ENCODE measurements at places on chromosomes 6 and 20.

GRCh38 chr6:137950581-137950980, 83.5 kb downstream of the TNFAIP3 start:
- no peak for DNase-seq

- DNase-seq: no peak
Observed at GRCh38 chr6:69696273-69696672, 100.5 kb downstream of the LMBRD1 start.

DNA sequence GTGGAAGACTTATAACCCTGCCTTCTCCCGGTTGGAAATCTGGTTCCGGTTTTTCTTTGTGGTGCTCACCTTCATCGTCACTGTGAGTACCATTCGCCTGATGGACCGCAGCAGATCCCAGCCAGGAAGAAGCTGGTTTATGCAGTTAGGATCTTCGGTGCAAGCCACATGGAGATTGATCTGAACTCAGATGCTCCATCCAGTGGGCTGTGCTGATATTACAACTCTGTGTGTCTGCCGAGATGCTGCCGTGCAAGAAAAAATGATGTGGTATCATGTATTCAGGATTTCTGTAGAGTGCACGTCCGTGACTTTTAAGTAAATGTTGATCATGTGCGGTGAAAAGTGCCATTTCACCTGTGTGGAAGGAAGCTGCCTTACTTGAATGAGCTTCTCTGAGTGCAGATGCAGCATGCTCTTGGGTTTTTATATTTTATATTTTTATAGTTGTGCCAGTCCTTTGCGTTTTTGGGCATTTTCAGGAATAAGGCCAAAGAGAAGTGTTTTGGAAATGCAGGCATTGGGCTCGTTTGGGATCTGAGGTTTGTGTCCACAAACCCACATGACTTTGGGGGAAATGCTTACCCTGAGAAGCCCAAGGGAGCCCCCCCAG, 39.2 kb downstream of the DYNLT1 start:
- DNase-seq: peak; percentile 41

DNA sequence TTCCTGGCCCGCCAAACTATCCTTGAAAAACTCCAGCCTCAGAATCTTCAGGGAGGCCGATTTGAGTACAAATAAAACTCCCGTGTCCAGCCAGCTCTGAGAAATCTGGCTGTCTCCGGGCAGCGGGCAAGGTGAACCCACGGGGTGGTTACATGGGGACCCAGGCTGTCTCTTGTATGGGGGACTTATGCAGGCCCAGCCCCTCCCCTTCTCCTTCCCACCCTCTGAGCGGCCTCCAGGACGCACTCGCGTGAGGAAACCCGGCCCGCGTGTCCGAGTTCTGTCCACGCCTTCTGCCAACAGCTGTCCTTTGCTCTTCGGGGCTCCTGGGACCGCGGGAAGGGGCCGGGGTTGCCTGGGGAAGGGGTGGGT, 36.3 kb upstream of the BLCAP start:
- DNase-seq: no peak

GRCh38 chr20:10636326-10636818, 37.4 kb downstream of the JAG1 start:
- DNase-seq: no peak

DNA sequence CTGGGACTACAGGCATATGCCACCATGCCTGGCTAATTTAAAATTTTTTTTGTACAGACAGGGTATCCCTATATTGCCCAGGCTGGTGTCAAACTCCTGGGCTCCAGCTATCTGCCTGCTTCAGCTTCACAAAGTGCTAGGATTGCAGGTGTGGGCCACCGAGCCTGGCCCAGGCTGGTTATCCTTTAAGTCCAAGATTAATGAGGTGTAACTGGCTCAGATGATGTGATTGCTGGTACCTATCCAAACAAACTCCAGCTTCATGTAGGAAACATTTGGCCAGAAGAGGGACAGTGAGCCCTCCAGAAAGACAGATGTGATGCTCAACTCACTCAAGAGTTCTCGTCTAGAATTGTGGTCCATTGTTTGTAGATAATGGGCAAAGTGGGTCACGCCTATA, 9.2 kb upstream of the ZNF318 start:
- no peak for DNase-seq

- no peak for DNase-seq
Observed at GRCh38 chr20:64244281-64244805, 11.2 kb upstream of the PCMTD2 start.

DNA sequence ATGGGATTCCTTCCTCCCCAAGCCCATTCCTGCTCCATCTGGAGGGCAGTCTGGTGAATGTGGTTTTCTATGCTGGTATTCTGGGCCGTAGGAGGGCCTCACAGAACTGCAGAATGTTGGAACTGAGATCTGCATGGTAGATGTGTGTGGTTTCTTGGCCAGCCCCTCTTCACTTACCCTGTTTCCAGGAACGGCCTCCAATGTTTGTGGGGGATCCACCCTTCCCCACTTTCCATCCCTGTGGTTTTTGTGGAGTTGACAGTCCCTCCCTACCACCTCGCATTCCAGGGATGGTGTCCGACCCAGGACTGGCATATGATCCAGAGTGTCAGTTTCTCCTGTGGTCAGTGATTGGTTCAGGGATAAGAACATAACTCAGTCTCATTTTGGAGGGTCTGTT, 26.7 kb upstream of the TMEM14A start:
- DNase-seq: no peak

DNA sequence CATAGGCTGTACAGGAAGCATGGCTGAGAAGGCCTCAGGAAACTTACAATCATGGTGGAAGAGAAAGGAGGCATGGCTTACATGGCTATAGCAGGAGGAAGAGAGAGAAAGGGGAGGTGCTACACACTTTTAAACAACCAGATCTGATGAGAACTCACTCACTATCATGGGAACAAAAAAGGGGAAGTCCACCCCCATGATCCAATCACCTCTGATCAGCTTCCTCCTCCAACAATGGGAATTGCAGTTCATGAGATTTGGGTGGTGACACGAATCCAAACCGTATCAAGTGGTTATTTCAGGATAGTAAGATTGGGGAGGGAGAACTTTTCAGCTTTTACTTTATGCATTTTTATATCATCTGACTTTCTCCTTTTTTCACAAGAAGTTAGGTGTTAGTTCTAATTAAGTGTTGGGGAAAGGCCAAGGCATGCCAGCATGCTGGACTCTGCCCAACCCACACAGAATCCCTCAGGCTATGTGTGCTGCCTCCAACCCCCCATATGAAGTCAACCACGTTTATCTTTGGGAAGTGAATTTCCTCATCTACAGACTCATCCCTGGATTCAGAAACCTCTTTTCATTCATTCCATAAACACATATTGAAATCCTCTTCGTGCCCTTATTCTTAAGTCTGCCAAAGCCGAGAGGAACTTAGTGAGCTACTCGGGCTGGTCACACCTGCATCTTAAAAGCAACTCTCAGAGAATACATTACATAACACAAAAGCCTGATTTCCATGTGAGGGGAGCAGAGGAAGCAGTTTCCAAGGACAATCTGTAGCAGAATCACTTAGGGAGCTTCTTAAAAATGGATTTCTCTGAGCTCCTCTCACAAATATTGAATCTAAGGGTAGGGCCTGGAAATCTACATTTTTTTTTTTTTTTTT, 16.7 kb upstream of the CLIC5 start:
- DNase-seq: no peak

- no peak for DNase-seq
Observed at GRCh38 chr6:30793521-30794194, 49.3 kb upstream of the IER3 start.

DNA sequence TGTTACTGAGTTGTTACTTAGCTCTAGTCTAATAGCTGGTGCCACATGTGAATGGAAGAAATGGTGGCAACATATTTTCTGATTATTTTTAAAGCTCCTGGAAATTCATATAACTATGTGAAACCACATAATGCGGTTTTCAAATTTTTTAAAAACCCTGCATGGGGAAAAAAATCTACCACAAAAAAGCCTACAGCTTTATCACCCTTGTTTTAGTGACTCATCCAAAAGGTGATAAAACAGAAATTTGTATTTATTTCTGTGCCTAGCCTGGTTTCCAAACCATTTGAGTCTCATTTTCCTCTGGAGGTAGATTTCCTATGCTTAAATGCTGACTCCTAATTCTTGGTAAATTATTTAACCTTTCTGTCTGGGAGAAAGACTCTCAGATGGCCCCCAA, 5.4 kb upstream of the FBXO30 start:
- DNase-seq: no peak

DNA sequence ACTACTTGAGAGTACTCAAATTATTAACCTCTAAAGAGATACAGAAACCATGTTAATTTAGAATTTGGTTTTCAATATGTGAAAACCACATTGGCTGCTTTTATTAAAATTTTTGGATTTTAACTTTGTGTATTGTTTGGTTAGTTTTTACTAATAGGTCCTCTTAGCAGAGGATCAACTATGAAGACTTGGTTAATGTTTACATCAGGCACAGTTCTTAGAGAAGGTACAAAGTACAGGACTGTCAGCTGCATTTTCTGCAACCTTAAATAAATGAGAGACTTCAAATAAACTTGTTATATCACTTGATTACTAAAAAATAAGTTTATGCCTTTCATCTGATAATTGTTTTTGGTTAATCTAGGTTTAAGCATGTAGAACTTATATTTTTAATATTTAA, 89.1 kb downstream of the PHF3 start:
- DNase-seq: no peak

GRCh38 chr6:120260636-120261035, 911.1 kb upstream of the MAN1A1 start:
- no peak for DNase-seq

DNA sequence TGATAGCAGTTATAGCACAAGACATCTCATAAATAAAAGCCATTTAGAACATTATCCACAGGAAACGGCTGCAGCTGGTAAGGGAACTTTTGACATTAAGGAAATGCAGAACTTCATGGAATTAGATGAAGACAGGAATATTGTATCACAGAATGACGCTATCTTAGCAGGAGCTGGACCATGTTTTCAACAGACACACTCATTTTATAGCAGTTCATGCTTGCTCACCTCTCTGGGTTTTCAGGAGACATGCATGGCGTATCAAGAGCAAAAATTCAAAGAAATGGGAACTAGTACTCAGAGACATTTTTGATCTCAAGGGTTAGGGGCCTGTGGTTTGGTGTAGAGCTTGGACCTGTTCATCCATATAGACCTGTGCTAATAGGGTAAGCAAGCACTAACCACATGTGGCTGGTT, 125.0 kb downstream of the FYN start:
- no peak for DNase-seq

GRCh38 chr6:17817763-17818162, 111.0 kb upstream of the NUP153 start:
- no peak for DNase-seq

DNA sequence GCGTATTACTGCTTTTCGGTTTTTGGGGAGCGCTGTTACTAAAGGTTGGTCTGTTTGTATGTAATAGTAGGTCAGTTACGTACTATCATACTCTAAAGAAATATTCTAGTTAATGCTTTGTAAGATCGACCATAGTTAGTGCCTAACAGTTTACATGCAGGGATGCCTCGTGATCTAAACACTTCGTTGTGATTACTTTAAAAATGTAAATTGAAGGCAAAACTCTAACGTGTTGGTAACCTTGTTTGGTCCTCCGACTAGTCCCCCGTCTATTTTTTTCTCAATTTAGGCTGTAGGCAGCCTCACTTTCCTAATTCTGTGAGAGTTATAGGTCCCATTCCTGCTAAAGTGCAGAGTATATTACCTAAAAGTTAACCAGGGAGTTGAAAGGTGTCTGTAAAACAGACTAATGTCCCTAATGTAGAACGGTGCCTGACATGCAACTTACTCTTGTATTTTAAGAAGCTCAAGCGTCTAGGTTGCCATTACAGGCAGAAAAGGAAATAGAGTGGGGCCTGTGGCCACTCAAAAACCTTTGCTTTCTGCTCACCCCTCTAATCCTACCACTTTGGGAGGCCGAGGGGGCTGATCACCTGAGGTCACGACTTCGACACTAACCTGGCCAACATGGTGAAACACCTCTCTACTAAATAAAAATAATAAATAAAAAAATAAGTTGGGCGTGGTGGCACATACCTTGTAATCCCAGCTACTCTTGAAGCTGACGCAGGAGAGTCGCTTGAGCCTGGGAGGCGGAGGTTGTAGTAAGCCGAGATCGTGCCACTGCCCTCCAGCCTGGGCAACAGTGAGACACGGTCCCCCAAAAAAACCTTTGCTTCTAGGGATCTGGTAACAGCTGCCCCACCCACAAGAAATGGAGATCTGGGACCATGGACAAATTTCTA, 37.8 kb downstream of the HFE start:
- no peak for DNase-seq

GRCh38 chr6:155154158-155154830, 109.5 kb upstream of the CLDN20 start:
- DNase-seq: no peak

GRCh38 chr6:17923401-17923863, 64.0 kb downstream of the KIF13A start:
- no peak for DNase-seq

- DNase-seq: no peak
Observed at GRCh38 chr6:161319231-161319630, 45.4 kb upstream of the AGPAT4 start.

DNA sequence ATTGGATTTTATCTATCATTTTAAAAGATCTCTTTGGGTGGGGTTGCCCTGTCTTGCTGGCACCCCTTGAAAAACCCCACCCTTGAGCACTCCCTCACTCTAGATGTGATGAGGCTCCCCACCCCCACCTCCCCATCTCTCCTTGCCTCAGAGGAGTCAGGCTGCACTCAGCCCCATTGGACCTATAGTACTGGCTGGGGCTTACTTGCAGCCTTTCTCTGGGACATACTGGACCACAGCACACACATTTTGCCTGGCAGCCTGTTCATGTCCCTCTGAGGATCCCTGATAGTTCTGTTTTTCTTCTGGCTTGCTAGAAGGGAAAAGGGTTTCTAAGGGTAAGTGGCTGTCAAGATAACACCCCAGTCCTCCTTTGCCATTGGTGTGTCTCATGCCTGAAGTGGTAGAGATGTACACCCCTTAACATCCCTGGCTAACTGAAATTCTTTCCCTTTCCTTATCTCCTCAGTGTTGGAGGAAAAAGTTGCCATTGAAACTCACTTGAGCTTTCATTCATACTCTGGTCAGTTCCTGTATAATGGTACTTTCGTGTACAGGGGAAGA, 553.4 kb upstream of the CITED2 start:
- DNase-seq: no peak

DNA sequence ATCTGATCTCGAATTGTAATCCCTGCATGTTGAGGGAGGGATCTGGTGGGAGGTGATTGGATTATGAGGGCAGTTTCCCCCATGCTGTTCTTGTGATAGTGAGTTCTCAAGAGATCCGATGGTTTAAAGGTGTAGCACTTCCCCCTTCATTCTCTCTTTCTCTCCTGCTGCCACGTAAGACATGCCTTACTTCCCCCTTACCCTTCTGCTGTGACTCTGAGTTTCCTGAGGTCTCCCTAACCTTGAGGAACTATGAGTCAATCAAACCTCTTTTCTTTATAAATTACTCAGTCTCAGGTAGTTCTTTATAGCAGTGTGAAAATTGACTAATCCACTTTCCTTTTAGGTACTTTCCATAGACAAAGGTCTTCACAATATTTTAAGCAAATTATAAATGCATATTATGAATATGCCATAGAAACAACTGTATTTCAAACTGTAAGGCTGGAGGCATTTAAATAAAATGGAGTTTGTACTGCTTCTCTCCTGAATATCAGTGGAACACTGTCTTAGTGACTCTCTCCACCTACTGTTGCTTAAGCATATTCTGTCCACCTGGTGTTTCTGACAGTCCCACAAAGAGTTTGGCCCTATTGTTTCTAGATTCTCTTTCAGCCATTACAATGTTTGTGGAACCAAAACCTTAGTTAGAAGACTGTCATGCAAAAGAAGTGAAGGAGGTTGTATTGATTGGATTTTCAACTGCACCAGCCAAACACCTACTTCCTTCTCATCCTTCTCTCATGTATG, 24.3 kb upstream of the IL17A start:
- no peak for DNase-seq

GRCh38 chr20:4451487-4452081, 270.1 kb upstream of the PRND start:
- no peak for DNase-seq

Data from stimulated activated CD4-positive, alpha-beta T cell treated with anti-CD3 and anti-CD28 coated beads, Interleukin-12 subunit alpha, Interleukin-12 subunit beta, amount 100 ng/mL, for 4 hours (primary cell).